Cardiac septum (tissue), 1 donor: ENCODE measurements at places on chromosomes 11 and 22. TPM values are rescaled to one million over a fixed set of nuclear protein-coding genes. Genes with fewer than 3 reads are reported as not detected.
A peak's percentile ranks its signal among the peaks of the same experiment; 100 is the strongest.

Gene AASDHPPT
- total RNA-seq: 31.8 TPM

Gene GAL
- 0.30 TPM for total RNA-seq

Gene TUBA8
- total RNA-seq: 84.0 TPM

Gene OR52N4
- total RNA-seq: not detected

Gene ESAM
- total RNA-seq: 50.2 TPM

Gene RNF214
- total RNA-seq: 27.6 TPM

Gene CYP2D6
- 0.35 TPM for total RNA-seq

- DNase-seq: peak; percentile 51
These were observed 17.9 kb downstream of the TUB start for GRCh38 chr11:8098879-8099278.

DNA sequence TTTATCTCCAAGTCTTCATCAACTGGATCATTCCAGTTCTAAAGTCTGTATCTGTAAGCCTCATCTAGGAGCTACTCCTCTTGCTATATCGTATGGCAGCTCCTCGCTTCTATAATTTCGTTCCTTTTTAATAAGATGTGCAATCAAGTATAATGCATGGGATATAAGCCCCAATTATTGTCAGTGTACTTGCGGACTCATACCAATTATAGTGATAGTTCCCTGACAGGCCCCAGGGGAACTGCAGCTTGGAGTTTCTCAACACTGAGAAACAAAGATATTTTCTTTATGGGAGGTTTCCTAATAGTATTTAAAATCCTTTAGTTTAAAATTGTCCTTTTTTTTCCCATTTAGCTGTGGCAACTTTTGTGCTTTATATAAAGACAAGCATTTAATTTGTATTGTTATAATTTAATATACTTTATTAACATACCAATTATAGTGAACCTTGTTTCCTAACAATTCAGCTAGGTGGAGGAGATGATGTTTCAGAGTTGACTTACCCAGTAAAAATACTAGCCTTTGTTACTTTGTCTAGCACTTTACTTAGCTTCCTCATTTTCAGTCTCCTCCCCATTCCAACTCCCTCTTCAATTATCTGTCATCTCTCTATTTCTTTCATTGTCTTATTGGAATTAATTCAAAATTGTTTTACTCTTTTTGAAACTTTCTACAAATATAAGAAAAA, 25.3 kb upstream of the DDX17 start:
- no peak for DNase-seq

DNA sequence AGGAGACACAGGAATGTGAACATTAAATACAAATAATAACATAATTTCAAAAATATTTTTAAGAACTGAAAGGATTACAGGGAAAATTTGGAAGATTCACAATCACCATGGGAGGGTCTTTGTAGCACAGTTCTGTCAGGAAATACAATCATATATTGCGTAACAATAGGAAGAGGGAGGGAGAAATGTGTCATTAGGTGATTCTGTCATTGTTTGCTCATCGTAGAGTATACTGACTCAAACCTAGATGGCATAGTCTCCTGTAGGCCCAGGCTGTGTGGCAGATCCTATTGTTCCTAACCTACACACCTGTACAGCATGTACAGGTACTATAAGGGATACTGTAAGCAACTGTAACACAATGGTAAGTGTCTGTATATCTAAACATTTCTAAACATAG, 330.4 kb downstream of the BRD1 start:
- no peak for DNase-seq

DNA sequence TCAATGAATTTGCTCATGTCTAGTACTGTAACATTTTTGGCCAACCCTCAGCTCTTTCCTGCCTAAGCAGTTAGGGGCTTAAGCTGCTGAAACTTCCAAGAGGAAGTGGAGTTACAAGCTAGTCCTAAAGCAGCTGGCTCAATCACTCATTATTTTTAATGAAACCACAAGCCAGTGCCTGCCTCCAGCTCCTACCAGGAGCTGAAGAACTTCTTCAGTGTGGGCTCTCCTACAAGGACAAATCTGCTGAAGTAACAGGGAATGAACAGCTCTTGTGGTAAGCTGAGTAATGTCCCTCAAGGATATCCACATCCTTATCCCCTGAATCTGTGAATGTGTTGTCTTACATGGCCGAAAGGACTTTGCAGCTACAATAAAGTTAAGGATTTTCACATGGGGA, 112.5 kb downstream of the BBOX1 start:
- no peak for DNase-seq

DNA sequence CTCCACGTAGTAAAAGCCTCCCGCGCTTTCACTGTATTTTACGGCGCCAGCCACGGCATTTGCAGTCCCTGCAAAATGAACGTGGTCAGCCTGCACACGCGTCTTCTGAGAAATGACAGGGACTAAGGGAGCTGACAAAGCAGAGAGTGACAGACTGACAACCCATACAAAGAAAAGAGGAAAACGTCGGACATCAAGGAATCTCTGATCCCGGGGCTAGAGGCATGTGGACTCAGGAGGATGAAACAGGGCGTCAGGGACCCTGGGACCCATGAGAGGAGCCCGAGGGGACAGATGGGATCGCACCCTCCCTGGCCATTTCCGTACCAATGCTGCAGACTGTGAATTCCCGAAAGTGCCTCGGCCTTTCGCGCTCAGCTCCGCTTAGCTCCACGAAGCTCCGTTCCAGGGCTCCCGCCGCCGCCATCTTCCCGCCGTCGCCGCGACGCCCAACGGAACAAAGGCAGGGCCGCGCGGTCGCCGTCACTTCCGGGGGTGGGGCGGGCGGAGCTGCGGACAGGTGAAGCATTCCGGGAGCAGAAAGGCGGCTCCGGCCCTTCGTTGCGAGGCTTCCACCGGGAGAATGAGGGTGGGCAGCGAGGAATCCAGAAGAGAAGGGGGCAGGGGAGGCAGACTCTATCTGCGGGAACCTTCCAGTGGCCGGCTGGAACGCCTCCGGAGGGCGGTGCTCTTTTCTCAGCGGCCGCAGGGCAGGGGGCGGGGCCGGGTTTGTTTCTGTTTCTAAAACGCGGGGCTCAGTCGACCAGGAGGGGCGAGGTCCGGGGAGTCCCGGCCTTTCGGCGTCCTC, at the start of gene NUP160:
NUP160 (minus strand) TSS at position 459 of the 808 bp plus-strand sequence; CDS start at position 427, 32 bp downstream.
- peak; percentile 95 for DNase-seq

DNA sequence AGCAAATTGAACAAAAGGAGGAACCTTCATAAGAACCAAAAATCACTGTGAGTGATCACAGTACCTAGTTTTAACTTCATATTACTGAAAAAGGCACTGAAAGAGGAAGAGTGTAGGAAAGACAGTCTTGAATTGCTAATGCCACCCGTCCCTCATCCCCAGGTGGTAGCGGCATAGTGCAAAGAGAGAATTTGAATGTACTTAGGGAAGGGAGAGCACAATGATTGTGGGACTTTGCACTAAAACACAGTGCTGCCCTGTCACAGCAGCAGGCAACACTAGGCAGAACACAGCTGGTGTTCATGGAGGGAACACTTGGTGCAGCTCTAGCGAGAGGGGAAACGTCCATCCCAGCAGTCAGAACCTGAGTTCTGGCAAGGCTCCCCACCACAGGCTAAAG, 716.3 kb upstream of the ANO5 start:
- no peak for DNase-seq

GRCh38 chr22:27088026-27088425, 430.6 kb downstream of the MIAT start:
- DNase-seq: no peak

DNA sequence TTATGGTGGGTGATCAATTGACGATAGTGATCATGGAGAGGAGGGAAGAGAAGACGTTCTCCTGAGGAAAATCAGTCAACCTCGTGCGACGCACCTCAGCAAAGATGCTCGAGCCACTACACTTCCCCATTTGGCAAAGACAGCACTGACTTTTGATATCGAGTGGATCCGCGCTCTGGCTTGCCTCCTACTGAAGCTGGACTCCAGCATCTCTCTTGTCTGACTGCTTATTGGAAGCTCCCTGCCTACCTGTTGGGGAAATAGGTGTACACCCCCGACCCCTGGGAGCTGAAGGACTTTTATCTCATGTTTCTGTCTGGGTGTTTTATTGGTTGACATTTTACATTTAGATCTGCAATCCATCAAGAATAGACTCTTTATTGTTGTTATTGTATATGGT, 476.8 kb upstream of the B3GAT1 start:
- DNase-seq: peak; percentile 53

GRCh38 chr11:69910519-69911309, 91.5 kb upstream of the FGF3 start:
- peak; percentile 27 for DNase-seq

DNA sequence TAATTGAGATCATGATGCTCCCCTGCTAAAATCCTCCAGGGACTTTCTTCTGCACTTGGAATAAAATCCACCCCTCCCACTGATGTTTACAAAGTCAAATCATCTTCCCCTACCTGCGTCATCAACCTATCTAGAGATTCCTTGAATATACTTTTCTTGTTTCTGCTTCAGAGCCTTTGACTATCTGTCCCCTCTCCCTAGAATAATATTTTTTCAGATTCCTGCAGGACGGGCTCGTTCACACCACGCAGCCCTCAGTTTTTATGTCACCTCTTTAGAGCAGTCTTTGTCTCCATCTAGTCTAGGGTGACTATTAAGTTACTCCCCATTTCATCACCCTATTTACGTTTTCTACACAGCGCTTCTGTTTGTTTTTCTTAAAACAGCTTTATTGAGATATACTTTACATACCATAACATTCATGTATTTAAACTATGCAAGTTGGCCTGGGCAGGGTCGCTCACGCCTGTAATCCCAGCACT, 94.8 kb upstream of the SESN3 start:
- DNase-seq: no peak
